Kidney epithelial cell (primary cell): ENCODE measurements at places on chromosomes 1 and 21. TPM values are rescaled to one million over a fixed set of nuclear protein-coding genes. Genes with fewer than 3 reads are reported as not detected.
A peak's percentile ranks its signal among the peaks of the same experiment; 100 is the strongest.

DNA sequence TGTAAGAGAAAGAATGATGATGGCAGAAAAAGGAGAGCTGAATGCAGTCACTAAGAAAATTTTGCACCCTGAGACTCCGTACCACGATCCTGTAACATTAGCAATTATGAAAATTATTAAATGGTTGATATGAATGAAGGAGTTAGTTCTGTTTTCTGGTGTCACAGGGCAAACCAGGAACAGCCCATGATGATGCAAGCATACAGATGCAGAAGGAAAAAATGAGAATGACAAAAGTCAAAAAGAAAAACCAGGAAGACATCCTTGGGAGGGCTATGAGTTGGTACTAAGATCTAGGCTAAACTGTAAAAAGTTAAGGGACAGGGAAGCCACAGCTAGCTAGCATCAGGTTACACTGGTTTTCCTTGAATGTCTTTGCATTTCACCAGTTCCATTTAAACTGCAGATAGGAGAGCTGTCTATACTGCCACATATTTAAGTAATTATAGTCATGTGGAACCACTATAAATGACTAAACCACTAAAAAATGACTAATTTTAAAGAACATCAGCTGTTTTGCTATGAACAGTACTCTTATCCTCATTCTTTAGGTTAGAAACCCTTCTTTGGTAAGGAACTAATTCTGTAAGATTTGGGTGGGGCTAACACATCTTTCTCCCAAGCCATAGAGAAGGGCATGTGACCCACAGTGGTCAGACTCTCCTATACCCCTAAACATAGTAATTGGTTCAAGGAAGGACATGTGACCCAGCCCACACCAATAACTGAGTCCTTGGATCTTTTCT, 11.4 kb downstream of the DOCK7 start:
- no peak for DNase-seq

Gene NOS1AP
- 0.62 and 0.79 TPM in 2 replicates for total RNA-seq

- peak; percentile 26 for DNase-seq
These were observed 83.1 kb upstream of the HAO2 start for GRCh38 chr1:119285482-119285881.

Gene TAS1R2
- total RNA-seq, result not detected in 2 replicates

GRCh38 chr1:44134071-44134920, 7.1 kb downstream of the KLF18 start:
- DNase-seq, result no peak

DNA sequence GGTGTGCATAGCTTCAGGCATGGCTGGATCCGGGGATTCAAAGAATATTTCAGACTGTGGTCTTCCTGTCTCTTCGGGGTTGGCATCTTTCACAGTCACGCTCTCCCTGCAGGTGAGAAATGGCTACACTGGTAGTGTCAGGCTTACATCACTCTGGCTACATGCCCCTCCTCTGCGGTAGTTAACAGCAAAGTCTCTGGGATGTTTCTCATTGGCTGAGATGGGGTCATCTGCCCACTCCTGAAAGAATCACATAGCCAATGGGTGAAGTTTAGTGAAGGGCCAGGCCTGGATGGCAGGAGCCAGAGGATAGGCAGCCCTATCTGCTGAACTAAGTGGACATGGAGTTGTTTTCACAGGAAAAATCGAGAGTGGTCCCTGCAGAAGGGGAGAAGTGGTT, 356.5 kb downstream of the MATN1 start:
- no peak for DNase-seq

DNA sequence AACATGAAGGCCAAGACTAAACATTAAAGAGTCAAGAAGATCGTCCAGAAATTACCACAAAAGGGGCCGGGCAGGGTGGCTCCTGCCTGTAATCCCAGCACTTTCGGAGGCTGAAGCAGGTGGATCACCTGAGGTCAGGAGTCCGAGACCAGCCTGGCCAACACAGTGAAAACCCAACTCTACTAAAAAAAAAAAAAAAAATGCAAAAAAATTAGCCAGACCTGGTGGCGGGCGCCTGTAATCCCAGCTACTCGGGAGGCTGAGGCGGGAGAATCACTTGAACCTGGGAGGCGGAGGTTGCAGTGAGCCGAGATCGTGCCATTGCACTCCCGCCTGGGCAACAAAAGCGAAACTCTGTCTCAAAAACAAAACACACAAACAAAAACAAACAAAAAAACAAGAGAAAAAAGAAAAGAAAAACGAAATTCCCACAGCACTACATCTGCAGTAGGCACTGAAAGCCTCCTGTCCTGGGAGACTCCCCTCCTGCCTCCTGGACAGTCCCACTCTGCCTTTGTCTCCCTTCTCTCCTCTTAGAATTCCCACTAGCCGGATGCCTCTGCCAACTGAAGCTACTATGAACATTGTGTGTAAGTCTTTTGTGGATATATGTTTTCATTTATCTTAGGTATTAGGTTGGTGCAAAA, 17.7 kb upstream of the RIPK4 start:
- DNase-seq, result no peak

Gene EPHX1
- 23.6 and 24.6 TPM in 2 replicates for total RNA-seq

Gene LINGO4
- not detected in 2 replicates for total RNA-seq

Gene ACTA1
- total RNA-seq, result 1.0 and 2.1 TPM in 2 replicates

Gene FCMR
- 0.71 TPM in 1 of 2 replicates, not detected in the other for total RNA-seq

DNA sequence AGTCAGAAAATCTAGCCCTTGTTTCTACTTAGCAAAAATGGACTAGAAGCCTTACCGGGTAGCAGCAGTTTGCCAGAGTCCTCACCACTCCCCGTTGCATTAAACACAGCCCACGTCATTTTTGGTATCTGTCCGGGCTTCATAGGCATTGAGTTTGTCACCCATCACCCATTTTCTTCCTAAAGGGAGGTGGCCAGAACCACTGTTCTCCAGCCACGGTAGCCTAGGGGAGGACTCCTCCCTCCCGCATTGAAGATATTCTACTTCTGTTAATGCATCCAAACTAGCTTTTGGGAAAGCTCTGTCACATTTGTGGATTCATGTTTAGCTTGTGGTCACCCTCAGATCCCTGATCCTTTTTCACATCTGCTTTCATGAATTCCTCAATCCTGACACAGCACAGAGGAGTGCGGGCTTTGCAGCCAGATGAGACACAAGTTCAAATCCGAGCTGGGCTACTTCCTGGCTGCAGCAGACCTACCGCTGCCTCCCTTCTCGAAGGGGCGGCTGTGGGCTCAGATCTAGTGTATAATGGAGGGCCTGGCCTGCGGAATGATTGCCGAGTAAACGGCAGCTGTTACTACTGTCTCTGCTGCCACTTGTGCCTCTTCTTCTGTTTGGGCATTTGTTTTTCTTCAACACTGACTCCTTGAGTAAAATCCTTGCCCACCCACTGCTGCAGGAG, 63.2 kb upstream of the EFHD2 start:
- DNase-seq, result no peak

DNA sequence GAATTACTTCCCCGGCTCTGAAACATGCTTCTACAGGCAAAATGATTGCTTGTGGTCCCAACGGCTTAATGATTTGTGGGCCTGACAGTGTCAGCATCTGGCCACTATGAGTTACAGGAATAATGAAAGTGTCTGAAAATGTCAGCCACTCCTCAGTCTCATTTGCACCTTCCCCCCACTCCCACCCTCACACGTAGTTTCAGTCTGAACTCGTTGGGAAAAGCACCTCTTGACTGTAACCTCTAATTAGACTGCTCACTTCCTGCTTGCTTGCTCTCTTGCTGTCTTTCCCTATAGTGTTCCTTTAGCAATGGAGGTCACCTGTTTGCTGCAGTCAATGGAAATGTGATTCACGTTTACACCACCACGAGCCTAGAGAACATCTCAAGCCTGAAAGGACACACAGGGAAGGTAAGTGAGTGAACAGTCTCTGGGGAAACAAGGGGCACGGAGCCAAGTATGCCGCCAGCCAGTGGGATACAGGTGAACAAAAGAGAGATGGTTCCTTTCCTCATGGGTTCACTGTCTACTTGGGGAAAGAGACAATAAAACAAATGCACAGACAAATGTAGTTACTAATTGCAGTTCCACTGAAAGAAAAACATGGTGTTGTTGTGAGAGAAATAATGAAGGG, 27.1 kb downstream of the CFAP57 start:
- DNase-seq, result peak; percentile 7

- peak; percentile 4 for DNase-seq
These were observed 58.0 kb downstream of the CLIC6 start for GRCh38 chr21:34726627-34727337.

Gene PARK7
- total RNA-seq, result 183 and 228 TPM in 2 replicates

- no peak for DNase-seq
These were observed 177.9 kb downstream of the IGSF21 start for GRCh38 chr1:18285538-18285924.

DNA sequence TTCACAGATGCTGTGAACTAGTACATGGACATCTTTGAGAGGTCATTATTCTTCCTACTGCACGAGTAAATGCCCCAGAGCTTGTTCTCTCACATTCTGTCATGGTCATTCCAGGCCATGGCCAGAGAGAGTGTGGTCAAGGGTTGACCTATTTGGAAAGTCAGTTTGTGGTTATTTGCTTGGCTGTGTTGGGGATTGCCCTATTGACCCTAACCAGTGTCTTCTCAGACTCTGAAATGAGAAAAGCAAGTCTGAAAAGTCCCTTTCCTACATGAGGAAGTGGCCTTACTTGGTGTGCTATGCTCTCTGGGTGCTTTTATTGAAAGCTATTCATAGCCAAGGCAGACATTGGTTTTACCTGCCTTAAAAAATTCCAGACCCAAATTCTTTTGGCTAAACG, 26.6 kb downstream of the CLIC6 start:
- no peak for DNase-seq

- DNase-seq, result no peak
These were observed 40.1 kb downstream of the MAST2 start for GRCh38 chr1:45843474-45843905.

DNA sequence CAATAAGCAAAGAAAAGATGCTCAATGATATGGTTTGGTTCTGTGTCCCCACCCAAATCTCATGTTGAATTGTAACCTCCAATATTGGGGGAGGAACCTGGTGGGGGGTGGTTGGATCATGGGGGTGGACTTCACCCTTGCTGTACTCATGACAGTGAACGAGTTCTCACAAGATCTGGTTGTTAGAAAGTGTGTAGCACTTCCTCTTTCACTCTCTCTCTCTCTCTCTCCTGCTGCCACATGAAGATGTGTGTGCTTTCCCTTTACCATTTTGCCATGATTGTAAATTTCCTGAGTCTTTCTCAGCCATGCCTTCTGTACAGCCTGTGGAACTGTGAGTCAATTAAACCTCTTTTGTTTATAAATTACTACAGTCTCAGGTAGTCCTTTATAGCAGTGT, 248.4 kb downstream of the HHIPL2 start:
- DNase-seq, result no peak

- no peak for DNase-seq
These were observed 1.8 kb upstream of the ELAPOR1 start for GRCh38 chr1:109112056-109112651.

GRCh38 chr1:239686386-239686785, 300.0 kb downstream of the CHRM3 start:
- no peak for DNase-seq

DNA sequence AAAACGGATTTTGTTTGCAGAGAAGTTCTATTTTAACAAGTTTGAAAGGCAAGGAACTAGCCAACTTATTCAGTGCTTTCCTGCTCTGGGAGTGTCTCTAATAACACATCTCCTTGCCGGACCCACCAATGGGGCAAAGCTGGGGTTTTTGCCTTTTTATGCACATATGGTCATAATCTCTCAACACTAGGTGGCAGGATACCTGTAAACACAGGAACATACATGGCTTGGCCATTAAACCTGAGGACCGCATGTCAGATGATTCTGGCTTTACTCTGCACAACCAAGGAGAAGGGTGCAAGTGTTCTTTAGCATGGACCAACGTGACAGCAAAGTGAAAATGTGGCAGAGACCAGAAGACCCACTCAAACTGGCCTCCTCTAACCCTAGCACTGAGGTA, 4.9 kb downstream of the TMEM9 start:
- no peak for DNase-seq

DNA sequence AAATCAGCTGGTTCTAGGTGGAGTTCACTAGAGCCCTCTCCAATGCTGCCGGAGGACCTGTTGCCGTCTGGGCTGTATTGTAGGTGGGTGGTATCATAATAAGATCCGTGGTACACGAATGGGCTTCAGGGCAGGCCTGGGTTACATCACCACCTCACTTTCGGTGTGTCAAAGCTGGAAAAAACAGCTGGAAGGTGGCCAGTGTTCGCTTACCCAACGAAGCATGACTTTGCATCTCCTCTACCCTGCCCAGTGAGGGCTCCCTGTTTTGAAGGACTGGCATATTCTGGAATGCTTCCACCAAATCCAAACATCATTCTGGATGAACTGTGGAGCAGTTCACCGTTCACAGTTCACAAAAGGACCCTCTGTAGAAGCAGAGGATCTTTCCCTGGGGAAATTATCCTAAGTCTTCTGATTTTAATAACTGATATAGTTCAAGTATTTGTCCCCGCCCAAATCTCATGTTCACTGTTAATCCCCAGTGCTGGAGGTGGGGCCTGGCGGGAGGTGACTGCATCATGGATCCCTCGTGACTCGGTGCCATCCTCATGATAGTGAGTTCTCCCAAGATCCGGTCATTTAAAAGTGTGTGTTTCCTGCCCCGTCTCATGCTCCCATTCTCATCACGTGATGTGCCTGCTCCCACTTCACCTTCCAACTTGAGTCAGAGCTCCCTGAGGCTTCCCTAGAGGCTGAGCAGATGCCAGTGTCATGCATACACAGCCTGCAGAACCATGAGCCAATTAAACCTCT, 429.0 kb downstream of the KIF26B start:
- DNase-seq, result no peak

Gene KIF17
- 1.3 and 1.6 TPM in 2 replicates for total RNA-seq

DNA sequence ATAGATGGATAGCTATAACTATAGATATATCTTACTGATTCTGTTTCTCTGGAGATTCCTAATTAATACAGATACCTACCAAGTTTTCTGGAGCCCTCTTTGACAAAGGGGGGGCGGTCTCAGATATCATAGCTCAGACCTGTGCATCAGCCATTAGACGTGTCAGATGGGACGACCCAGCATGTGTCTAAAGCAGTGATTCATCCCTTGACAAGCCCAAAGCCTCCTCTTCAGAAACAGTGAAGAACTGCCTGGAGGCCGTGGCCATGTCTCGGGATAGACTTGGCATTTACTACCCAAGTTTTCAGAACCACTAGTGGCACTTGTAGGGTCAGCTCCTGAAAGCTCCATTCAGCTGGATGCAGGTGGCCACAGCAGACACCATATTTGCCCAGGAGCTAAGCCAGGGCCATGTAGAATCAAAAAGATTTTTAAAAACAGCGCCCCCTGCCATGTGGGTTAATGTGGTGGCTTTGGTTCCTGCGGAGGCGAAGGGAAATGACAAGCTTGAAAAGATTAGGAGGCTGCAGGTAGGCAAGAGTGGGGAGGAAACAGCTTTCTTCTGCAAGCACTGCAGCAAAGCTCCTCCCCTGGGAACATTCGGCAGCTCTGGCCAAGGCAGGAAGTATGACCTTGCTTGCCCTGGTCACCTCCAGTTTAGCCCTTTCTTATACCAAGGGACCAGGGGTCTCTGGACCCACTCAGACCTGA, 82.2 kb downstream of the FBXO2 start:
- no peak for DNase-seq
